ENCODE measurements at places on chromosomes 7 and 10.
A peak's percentile ranks its signal among the peaks of the same experiment; 100 is the strongest.

- DNase-seq, result no peak
These were observed 27.2 kb upstream of the BEND7 start for GRCh38 chr10:13555884-13556510.

GRCh38 chr7:38330861-38331621, 57.6 kb upstream of the TARP start:
- DNase-seq, result no peak

DNA sequence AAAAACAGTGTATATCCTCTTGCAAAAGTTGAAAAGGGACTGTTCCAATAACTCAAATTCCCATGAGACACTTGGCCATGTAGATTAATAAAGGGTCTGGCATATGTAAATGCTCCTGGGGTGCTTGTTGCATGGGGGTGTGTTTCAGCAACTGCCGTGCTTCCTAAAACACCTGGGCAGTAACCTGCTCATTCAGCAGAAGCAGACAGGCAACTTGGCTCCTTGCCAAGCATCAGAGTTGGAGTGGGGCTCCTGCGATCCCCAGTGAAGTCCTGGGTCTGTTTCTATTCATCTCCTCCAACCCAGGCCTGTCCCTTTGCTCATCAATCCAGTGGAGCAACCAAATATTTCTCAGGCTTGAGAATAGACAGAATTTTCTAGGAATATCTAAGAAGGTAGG, 42.2 kb upstream of the ADAM12 start:
- DNase-seq, result no peak

GRCh38 chr7:25031007-25031406, 51.0 kb upstream of the OSBPL3 start:
- DNase-seq, result no peak

GRCh38 chr7:3370068-3370830, 69.2 kb downstream of the SDK1 start:
- DNase-seq, result peak; percentile 14

- DNase-seq, result no peak
These were observed 44.8 kb downstream of the TNPO3 start for GRCh38 chr7:129010075-129010474.

- DNase-seq, result no peak
These were observed 69.5 kb upstream of the CUX1 start for GRCh38 chr7:101747879-101748345.
